ENCODE measurements at places on chromosomes 11 and 22.

GRCh38 chr22:34427841-34428240 lies 507.6 kb upstream of the LARGE1 start:
- DNase-seq = no peak

DNA sequence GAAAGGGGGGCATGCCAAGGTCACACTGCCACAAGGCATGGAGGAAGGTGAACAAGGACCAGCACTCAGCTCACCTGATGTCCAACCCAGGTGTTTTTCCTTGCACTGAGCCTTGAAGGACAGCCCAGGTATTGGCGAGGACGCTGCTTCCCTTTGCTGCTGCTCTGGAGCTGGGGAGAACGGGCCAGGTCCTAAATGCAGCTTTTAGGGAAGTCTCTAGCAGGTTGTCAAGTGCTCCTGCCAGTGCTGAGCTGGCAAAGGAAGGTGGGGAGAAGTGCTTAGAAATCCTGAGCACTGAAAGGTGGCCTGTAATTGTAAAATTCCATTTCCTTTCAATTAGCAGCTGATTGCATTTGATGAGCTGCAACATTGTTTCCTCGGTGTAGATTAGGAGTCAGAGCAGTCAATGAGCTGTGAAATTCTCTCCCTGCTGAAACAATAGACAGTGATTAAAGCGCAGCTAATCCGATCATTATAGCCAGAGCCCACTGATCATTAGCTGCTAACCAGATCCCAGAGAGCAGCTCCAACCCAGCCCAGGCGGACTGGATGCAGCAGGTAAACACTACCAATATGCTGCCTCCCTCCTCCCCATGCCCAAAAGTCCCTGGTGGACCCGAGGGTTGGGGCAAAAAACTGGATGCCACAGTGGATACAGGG lies 507.6 kb downstream of the INSC start:
- DNase-seq = no peak

- peak; percentile 53 for DNase-seq
These were observed 55.7 kb downstream of the MYH9 start for GRCh38 chr22:36331912-36332622.

GRCh38 chr11:46616551-46617133 lies 385 bp downstream of the HARBI1 start:
- no peak for DNase-seq

DNA sequence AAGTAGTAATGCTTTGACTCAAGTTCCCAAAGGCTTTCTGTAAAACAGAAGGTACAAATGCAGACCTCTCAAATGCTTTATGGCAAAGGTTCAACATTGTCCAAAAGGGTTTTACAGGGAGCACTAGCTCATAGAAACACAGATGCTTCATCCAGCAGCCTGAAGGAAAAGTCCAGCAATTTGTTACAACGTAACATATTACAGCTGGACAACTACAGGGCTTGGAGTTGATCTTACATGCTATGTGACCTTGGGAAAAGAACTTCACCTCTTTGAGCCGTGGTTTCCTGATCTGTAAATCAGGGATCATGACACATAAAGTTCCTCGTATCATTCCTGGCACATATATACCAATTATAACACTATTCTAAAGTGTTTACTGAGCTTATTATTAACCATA lies 84.9 kb downstream of the DDIAS start:
- DNase-seq = no peak

DNA sequence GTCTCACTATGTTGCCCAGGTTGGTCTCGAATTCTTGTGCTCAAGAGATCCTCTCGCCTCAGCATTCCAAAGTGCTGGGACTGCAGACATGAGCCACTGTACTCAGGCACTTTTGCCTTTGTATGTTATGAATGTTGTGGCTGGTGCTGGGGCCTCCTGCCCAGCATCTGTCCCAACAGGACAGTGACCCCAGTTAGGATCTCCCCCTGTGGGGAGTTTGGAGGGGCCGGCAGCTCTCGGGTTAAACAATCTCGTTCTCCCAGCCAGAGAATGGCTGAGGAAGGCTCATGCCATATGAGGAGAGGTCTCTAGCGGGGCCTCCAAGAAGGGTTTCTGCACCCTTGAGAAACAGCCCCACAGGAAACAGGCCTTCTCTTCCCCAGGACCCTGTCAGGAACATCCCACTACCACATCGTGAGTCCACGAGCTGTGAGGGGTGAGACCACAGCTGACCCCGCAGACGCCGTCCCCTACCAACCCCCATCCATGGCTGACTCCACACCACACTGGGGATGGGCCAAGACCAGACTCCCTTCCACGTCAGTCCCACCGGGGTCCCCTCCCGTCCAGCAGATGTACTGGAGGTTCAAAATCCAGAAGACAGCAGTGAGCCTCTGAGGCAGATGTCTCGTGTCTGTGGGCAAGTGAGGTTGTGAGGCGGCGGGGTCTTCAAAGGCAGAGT lies 54.1 kb downstream of the SHANK2 start:
- no peak for DNase-seq

GRCh38 chr11:40294349-40294735 lies 1165.1 kb downstream of the LRRC4C start:
- DNase-seq = no peak

GRCh38 chr11:42857344-42857743 lies 454.5 kb upstream of the API5 start:
- DNase-seq = no peak
